Placental pericyte (primary cell): ENCODE measurements at places on chromosomes 1 and 21. TPM values are rescaled to one million over a fixed set of nuclear protein-coding genes. Genes with fewer than 3 reads are reported as not detected.

The ST6GALNAC5 gene
- 7.3 and 20.6 TPM in 2 replicates for total RNA-seq

The DOP1B gene
- 5.3 and 23.6 TPM in 2 replicates for total RNA-seq

The C1orf56 gene
- total RNA-seq: 2.9 and 3.3 TPM in 2 replicates

The UBXN10 gene
- not detected in 2 replicates for total RNA-seq

The OR2M3 gene
- total RNA-seq: under 0.01 TPM in 1 of 2 replicates, not detected in the other

The FAM167B gene
- total RNA-seq: 0.88 and 1.0 TPM in 2 replicates

The AMY1B gene
- not detected in 2 replicates for total RNA-seq

The PDXK gene
- total RNA-seq: 96.1 and 192 TPM in 2 replicates

The LCE1E gene
- not detected in 2 replicates for total RNA-seq
